Neural crest cell (in vitro differentiated cells): ENCODE measurements at places on chromosomes 2 and 18. TPM values are rescaled to one million over a fixed set of nuclear protein-coding genes. Genes with fewer than 3 reads are reported as not detected.

GRCh38 chr18:64714086-64714485 lies 565.2 kb upstream of the LINC00305 start:
- H3K36me3 ChIP-seq, result no peaks in the 10 kb centered on the region
- H3K4me1 ChIP-seq, result no peaks in the 10 kb centered on the region
- no peaks in the 10 kb centered on the region for H3K27me3 ChIP-seq
- no peak for DNase-seq
- no peak overlapping the region for H3K4me3 ChIP-seq

GRCh38 chr18:76713432-76713831 lies 108.9 kb upstream of the ZNF236 start:
- no peaks in the 10 kb centered on the region for H3K27me3 ChIP-seq
- peaks cover 14% of the 10 kb centered on the region for H3K4me1 ChIP-seq

- no peaks in the 10 kb centered on the region for H3K36me3 ChIP-seq
- H3K4me1 ChIP-seq, result no peaks in the 10 kb centered on the region
- H3K4me3 ChIP-seq, result no peak overlapping the region
- DNase-seq, result no peak
Observed at GRCh38 chr18:67425672-67426071, 90.8 kb downstream of the DSEL start.

DNA sequence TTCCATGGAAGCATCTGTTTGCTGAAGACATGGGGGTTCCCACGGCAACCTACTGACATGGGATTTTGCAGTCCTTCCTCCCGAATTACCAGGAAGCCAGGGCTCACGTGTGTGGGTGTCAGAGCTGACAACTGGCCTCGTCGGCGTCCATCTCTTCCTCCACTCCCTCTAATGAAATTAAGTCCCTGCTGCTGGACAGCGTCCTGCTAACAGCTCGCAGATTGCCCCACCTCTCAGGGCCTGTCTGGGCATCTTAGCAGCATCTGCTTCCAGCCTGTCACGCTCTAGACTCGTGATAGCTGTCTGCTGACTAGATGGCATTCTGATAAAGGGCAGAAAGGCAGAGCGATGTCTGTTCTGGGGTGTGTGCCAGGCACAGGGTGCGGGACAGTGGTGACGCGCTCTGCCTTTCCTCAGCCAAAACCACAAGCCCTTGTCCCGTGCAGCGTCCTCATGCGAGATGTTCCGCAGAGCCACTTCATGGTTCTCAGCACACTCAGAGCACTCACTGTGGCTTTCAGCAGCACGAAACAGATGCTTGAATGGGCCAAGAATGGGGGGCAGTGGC lies 161.1 kb downstream of the ARL4C start:
- H3K27ac ChIP-seq, result peak overlapping the region; percentile 52
- no peak overlapping the region for H3K4me3 ChIP-seq
- H3K27me3 ChIP-seq, result no peaks in the 10 kb centered on the region
- H3K4me1 ChIP-seq, result peaks cover 24% of the 10 kb centered on the region
- H3K36me3 ChIP-seq, result no peaks in the 10 kb centered on the region

- peaks cover 4% of the 10 kb centered on the region for H3K36me3 ChIP-seq
- DNase-seq, result no peak
- peak overlapping the region; percentile 96 for H3K27ac ChIP-seq
- peaks cover 23% of the 10 kb centered on the region for H3K27me3 ChIP-seq
Observed at GRCh38 chr2:99140056-99140859, 1.2 kb upstream of the C2orf15 start.

DNA sequence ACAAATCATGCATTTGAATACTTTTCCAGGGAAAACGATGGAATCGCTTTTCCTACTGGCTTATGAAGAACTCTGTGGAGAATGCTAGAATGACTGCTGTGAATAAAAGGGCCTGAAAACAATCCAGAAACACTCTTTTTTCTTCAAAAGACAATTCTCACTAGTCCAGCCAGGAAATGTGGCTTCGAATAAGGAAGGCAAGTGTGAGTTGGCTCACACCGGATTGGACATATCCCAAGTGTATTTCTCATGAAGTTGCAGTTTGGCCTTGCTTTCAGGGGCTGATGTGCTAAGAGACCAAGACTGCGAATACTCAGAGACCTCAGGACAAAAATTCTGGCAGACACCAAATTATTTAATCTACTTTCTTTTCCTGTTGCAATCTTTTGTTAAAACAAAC lies 54.1 kb downstream of the FIGN start:
- H3K36me3 ChIP-seq, result peaks cover 7% of the 10 kb centered on the region
- H3K27ac ChIP-seq, result no peak overlapping the region
- DNase-seq, result no peak
- H3K27me3 ChIP-seq, result no peaks in the 10 kb centered on the region
- peaks cover 33% of the 10 kb centered on the region for H3K4me1 ChIP-seq
- H3K4me3 ChIP-seq, result no peak overlapping the region

DNA sequence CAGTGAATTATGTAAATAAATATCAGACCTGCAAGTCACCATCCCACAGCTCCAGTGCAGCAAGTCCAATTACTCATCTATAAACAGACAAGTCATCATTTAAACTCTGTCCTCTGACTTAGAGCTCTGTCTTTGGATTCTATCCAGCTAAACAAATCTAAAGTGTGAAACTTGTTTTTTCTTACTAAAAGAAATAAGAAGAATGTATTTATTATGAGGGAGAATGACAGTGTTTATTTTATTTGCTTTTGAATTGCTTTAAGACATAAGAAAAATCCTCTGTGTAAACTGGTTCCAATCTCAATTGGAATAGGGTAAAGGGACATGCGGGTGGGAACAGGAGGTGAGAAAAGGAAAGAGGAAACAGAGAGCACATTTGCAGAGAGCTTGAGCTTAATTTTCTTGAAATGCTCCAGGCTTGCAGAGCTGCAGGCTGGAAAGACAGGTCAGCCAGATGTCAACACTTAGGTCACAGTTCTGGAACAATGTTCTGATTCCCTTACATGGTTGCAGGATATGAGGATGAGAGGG lies 355.8 kb downstream of the MEIS1 start:
- no peak for DNase-seq
- no peaks in the 10 kb centered on the region for H3K36me3 ChIP-seq
- no peaks in the 10 kb centered on the region for H3K27me3 ChIP-seq
- no peaks in the 10 kb centered on the region for H3K4me1 ChIP-seq

- H3K4me3 ChIP-seq, result no peak overlapping the region
- no peaks in the 10 kb centered on the region for H3K27me3 ChIP-seq
- H3K27ac ChIP-seq, result peak overlapping the region; percentile 20
- H3K4me1 ChIP-seq, result peaks cover 10% of the 10 kb centered on the region
- DNase-seq, result no peak
- H3K36me3 ChIP-seq, result peaks cover 10% of the 10 kb centered on the region
Observed at GRCh38 chr2:168643979-168644378, 158.5 kb upstream of the NOSTRIN start.

- H3K27me3 ChIP-seq, result no peaks in the 10 kb centered on the region
- no peak for DNase-seq
- H3K27ac ChIP-seq, result no peak overlapping the region
- peaks cover 44% of the 10 kb centered on the region for H3K36me3 ChIP-seq
- peaks cover 1% of the 10 kb centered on the region for H3K4me1 ChIP-seq
Observed at GRCh38 chr2:169315357-169315756, 47.0 kb downstream of the LRP2 start.

GRCh38 chr2:119744335-119744939 lies 15.3 kb upstream of the PTPN4 start:
- no peak overlapping the region for H3K27ac ChIP-seq
- H3K4me1 ChIP-seq, result peaks cover 8% of the 10 kb centered on the region
- no peak for DNase-seq
- no peak overlapping the region for H3K4me3 ChIP-seq

GRCh38 chr18:63578357-63578958 lies 8.7 kb upstream of the SERPINB13 start:
- DNase-seq, result peak; percentile 62
- H3K4me1 ChIP-seq, result no peaks in the 10 kb centered on the region
- H3K27ac ChIP-seq, result no peak overlapping the region
- H3K36me3 ChIP-seq, result no peaks in the 10 kb centered on the region

DNA sequence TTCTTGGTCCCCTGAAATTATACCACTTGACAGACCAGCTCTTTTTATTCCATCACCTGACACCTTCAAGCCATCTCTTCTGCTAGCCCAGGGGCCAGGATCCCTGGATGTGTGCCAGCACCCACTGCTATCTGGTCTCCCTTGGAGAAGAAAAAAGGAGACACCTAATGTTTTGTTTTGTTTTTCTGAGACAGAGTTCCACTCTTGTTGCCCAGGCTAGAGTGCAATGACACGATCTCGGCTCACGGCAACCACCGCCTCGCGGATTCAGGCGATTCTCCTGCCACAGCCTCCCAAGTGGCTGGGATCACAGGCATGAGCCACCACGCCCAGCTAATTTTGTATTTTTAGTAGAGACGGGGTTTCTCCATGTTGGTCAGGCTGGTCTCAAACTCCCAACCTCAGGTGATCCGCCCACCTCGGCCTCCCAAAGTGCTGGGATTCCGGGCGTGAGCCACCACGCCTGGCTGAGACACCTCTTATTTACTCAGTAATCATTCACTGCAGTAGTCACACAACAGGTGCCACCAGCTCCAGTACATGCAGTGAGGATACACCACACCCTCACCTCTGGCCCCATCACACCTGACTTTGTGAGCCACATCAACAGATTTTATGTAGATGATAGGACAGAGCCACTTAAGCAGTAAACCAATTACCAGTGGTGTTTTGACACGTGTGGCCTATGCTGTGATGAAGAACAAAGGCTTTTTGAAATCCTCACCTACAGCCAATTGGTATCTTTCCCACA lies 42.8 kb upstream of the PCBP1 start:
- no peaks in the 10 kb centered on the region for H3K27me3 ChIP-seq
- DNase-seq, result no peak
- peaks cover 7% of the 10 kb centered on the region for H3K36me3 ChIP-seq
- H3K27ac ChIP-seq, result no peak overlapping the region
- no peaks in the 10 kb centered on the region for H3K4me1 ChIP-seq

DNA sequence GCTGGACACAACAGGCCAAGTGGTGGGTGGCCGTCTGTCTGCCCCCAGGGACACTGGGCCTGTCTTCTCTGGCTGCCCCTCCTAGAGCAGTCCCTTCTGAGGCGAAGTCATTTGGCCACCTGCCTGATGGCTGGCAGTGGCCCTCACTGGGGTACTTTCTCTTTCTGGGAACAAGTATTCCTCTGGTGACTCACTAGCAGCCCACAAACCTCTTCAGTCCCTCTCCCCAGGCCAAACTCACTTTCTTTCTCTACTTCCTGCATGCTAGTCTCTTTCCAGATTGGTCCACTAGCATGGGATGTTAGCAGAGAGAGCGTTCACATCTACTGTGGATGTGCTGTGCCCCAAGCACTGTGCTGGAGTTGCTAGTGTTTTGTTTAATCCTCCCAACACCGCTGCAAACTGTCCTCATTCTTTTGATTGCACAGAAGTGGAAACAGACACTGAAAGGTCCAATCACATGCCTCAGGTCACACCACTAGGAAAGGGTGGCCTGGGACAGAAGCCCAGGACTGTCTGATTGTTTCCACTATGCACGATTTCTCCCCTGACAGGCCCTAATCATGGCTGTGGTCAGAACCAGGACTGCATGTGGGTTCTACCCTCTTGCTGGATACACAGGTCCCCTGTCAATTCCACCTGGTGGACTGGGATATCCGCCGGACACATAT lies 5.2 kb downstream of the DYSF start:
- no peak overlapping the region for H3K4me3 ChIP-seq
- peaks cover 31% of the 10 kb centered on the region for H3K4me1 ChIP-seq
- H3K36me3 ChIP-seq, result no peaks in the 10 kb centered on the region
- no peak for DNase-seq
- H3K27ac ChIP-seq, result peak overlapping the region; percentile 16

DNA sequence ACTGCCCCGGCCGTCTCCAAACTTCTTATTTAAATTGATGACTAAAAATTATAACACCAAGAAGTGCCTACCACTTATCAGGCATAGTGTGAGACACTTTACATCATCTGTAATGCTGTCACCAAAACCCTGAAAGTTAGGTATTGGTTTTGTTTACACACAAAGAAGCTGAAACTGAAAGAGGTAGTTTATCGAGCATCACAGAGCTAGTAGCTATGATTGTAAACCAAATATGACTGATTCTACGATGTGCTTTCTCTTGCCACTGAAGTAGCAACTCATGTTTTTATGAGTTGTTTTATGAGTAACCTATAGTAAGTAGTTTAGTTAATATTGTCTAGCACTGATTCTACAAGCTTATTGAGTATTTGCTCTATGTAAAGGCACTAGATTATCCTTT lies 31.5 kb downstream of the DYNC1I2 start:
- peaks cover 6% of the 10 kb centered on the region for H3K36me3 ChIP-seq
- no peak overlapping the region for H3K4me3 ChIP-seq
- no peaks in the 10 kb centered on the region for H3K27me3 ChIP-seq
- H3K27ac ChIP-seq, result no peak overlapping the region

The MAP2 gene
- total RNA-seq, result 119 and 123 TPM in 2 replicates

The UBE2F gene
- 56.8 and 62.3 TPM in 2 replicates for total RNA-seq

The ACMSD gene
- total RNA-seq, result not detected in 2 replicates

The MARS2 gene
- 15.9 and 16.0 TPM in 2 replicates for total RNA-seq

The CREG2 gene
- 0.63 TPM in 1 of 2 replicates, not detected in the other for total RNA-seq

The EVA1A gene
- total RNA-seq, result 3.6 and 3.8 TPM in 2 replicates

The GALNT3 gene
- total RNA-seq, result 3.1 and 3.4 TPM in 2 replicates

The MPHOSPH10 gene
- total RNA-seq, result 40.0 and 41.7 TPM in 2 replicates

The LBH gene
- 16.1 and 16.7 TPM in 2 replicates for total RNA-seq
